ENCODE measurements at places on chromosomes 5 and 9.

DNA sequence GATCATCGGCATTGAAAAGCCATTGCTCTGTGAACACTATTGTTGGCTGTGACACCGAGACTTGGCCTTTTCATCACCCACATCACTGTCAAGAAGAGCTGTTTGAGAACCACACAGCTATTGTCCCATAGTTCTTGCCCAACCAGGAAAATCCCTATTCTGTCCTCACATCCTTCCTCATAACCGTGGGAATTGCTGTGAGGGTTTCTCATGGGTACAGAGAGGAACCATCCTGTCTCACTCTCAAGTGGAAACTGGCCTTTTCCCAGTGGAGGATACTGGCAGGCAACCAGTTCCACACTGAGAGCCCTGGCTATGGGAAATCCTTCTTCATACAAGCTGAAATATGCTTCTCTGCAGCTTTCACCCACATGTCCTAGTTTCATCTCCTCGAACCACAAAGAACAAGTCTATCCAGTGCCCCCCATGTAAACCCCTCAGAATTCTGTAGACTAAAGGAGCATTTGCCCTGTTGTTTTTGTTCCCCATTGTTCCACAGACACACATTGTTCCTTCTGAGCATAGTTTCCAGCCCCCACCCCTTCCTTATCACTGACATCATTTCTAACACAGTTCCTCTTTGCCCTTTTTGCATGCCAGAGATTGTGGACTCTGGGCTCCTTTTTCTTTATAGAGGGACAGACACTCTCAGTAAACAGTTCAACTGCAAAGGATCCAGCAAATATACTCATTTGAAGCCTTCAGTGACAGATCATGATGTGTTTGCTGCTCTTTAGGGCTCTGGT lies 57.8 kb upstream of the C5orf46 start:
- DNase-seq: no peak

GRCh38 chr5:53490747-53491146 lies 10.3 kb downstream of the FST start:
- DNase-seq: no peak

DNA sequence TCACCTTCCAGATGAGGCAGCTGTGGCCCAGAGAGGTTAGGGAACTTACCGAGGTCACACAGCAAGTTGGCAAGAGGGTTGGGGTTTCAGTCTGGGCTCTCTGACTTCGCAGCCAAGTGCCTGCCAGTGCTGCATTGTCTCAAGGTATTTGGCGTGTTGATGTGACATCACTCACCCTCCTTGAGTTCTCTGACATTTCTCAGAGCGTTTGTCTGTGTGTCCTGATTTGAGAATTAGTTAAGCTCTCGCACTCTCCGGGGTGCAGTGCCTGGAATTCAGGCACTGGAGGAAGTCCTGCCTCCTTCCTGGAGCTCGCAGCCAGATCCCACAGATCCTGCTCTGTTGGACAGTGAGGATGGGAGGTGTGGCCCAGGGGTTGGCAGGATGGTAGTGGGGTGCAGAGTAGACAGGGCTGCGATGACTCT lies 25.7 kb downstream of the WWC1 start:
- no peak for DNase-seq

- no peak for DNase-seq
These were observed 40.3 kb downstream of the NUP188 start for GRCh38 chr9:128987805-128988204.

GRCh38 chr5:148482196-148482595 lies 98.4 kb downstream of the FBXO38 start:
- no peak for DNase-seq

GRCh38 chr9:115498303-115498702 lies 380.3 kb upstream of the TNC start:
- DNase-seq: no peak
